ENCODE measurements at places on chromosomes 7 and 10.

- DNase-seq: no peak
Observed at GRCh38 chr10:67250686-67251085, 324.9 kb downstream of the LRRTM3 start.

- DNase-seq: no peak
Observed at GRCh38 chr7:105011831-105012502, 2.0 kb upstream of the KMT2E start.

DNA sequence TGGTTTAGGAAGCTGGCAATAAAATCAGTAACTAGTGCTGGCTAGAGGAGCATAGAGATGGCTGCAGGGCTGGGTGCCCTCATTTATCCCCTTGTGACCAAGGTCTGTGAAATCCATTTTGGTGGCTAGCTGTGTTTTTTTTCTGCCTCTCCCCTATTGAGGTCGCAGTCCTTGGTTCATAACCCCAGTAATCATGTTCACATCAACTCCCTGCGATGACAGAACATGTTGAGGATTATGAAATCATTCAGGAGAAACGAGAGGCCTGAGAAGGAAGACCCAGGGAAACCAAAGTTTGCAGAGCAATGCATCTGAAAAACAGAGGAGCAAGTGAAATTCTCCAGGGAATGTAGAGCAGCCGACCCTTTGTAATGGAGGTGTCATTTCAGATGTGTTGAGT is 126.9 kb downstream of the TACC2 start:
- no peak for DNase-seq

- no peak for DNase-seq
Observed at GRCh38 chr7:69710768-69711438, 112.6 kb downstream of the AUTS2 start.

GRCh38 chr10:131446171-131446570 is 134.7 kb upstream of the TCERG1L start:
- DNase-seq: no peak

- no peak for DNase-seq
Observed at GRCh38 chr7:105191331-105191730, 177.3 kb downstream of the KMT2E start.

- no peak for DNase-seq
Observed at GRCh38 chr10:29140151-29140550, 148.7 kb upstream of the LYZL1 start.

DNA sequence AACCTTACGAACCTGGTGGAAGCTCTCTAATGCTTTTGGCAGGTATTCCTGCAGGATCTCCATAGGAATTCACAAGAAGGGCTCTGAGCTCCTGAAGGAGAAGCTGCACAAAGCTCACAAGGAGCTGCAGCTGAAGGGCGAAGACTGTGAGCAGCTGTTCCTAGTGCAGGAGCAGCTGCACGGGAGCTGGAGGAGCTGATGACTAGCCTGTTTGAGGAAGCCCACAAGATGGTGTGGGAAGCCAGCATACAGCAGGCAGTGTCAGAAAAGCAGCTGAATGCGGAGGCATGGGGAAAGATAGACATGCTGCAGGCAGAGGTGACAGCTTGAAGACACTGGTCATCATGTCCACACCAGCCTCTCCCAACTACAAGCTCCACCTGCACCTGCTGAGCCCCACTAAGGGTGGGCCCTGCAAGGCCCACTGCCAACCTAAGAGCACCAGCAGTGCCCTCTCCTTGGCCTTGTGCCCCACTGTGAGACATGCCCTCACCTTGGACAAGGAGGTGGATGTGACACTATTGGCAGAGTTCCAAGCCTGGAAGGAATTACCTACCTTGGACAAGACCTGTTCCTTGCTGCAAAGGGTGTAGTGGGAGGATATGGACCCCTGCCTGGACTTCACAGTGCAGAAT is 250.6 kb downstream of the BBS9 start:
- no peak for DNase-seq

DNA sequence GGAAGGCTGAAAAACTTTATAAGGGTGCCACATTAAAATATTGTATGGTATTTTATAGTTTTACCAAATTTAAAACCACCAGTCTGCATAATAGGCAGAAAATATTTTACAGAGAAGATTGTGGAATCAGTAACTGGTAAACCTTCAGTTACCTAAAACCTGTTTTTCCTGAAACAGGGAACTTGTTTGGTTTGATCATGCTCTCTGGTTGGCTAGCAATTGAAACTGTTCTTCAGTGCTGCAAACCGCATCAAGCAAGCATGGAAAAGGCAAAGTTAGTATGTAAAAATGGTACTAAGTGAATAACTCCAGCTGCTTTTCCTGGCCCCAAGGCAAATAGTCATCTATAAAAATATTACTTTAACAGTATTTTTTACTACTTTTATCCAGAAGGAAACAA is 316.9 kb upstream of the LRRN3 start:
- no peak for DNase-seq

DNA sequence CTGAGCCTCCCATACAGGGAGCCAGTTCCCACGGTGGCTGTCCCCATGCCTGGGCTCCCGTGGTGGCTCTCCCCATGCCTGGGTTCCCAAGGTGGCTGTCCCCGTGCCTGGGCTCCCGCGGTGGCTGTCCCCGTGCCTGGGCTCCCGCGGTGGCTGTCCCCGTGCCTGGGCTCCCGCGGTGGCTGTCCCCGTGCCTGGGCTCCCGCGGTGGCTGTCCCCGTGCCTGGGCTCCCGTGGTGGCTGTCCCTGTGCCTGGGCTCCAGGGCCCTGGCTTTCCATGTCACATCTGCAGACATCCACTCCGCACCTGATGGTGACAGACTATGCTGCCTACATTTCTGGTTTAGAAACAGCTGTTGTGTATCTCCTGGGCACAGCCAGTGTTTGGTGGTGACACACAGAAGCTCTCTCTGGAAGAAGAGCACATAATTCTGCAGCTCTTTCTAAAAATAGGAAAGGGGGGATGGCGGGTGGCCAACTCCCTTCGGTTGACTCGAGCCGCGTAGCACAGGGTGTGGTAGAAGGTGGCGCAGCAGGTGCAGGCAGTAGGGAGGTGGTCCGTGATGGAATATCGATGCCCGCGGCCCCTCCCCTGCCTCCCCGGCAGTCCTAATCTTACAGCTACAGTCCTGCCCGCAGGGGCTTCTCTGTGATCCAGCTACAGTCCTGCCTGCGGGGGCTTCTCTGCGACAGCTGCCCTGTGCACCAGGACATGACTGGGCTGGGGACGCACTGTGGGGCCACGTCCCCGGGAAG is 251.2 kb downstream of the DNAJB6 start:
- no peak for DNase-seq

- peak; percentile 5 for DNase-seq
Observed at GRCh38 chr10:103333934-103334520, 16.9 kb downstream of the PCGF6 start.

GRCh38 chr10:23604613-23605012 is 165.7 kb downstream of the OTUD1 start:
- no peak for DNase-seq

- DNase-seq: no peak
Observed at GRCh38 chr10:37384923-37385322, 259.5 kb downstream of the ANKRD30A start.

DNA sequence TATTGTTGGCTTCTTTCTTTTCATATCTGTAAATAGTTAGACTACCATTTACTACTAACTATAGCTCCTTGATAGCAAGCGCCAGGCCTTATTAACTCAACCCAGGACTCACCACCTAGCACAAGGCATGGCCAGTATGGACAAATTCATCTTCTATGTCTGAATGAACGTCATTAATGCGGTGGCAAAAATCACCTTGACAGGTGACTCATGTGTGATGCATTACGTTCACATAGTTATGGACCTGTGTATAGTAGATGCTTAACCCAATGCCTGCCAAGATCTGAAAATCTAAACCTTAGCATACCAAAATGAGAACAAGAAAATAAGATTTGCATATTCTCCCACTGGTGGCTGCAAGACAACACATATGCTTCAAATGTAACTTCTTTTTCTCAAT is 300.8 kb downstream of the PARD3 start:
- DNase-seq: no peak

DNA sequence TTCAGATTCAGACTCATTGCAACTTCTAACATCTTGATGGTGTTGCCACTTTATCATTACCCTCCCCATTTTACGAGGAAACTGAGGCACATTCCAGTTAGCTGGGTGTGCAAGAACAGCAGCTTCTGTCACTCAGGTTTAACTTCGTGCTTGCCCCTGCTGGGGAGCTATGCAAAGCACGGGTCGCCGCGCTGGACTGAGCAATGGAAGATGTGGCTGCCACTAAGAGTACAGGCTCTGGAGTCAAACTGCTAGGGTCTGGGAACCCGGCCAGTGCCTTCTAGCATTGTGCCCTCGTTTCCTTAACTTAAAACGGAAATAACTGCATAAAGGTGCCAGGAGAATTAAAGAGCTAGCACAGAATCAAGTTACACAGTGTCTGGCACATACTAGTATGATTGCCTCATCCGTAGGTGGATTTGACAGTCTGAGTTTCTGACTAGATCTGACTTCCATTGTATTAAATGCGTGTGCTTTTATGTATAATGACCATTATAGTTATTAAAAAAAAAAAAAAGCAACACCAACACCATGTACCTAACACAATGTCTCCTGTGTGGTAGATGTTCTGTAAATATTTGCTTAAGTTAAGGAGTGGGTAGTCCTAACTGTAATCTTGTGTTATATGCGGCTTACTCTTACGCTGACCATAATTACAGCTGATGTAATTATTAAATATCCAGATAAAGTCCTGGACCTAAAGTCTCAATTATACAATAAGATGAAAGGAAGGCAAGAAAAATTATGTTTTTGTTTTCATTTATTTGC is 842 bp downstream of the ZNF22 start:
- peak; percentile 23 for DNase-seq

DNA sequence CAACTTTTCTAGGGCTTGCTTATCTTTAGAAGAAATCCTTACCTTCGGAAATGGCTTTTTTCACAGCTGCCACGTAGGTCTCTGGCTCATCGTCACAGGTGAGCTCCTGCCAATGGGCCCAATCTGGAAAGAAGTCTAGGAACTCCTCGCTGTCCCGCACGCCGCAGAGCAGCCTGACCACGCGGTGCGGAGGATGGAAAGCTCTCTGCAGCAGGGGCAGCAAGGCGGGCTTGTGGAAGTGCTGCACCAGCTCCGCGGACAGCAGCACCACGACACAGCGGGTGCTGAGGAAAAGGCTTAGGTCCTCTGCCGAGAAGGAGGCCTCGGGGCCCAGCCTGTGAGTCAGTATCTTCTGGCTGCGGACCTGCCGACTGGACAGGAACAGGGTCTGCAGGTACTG is 10.8 kb downstream of the PIK3AP1 start:
- DNase-seq: no peak

- no peak for DNase-seq
Observed at GRCh38 chr10:27695706-27696105, 49.9 kb downstream of the MKX start.

GRCh38 chr10:27253576-27253975 is 13.0 kb upstream of the ACBD5 start:
- DNase-seq: no peak

- no peak for DNase-seq
Observed at GRCh38 chr10:121326905-121327304, 271.3 kb downstream of the FGFR2 start.

GRCh38 chr7:3304131-3304530 is 3.1 kb downstream of the SDK1 start:
- no peak for DNase-seq

- DNase-seq: no peak
Observed at GRCh38 chr10:43082087-43082486, 5.2 kb downstream of the RET start.

GRCh38 chr7:135489791-135490190 is 20.1 kb downstream of the CNOT4 start:
- no peak for DNase-seq

- DNase-seq: no peak
Observed at GRCh38 chr7:128812514-128813168, 17.6 kb upstream of the FLNC start.

DNA sequence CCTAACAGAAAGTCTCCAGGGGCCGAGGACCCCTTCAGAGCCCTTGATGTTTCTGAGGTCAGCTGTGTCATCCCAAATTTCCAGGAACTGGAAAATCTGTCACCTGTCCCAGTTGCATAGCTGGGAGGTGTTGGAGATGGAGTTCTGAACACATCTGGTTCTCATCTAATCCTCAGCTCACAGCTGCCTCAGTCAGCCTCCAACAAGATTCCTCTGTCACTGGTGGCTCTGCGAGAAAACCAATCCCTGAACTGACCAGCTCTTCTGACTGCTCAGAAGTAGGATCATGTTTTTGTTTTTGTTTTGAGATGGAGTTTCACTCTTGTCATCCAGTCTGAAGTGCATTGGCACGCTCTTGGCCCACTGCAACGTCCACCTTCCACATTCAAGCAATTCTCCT is 37.6 kb upstream of the MYL10 start:
- DNase-seq: no peak

DNA sequence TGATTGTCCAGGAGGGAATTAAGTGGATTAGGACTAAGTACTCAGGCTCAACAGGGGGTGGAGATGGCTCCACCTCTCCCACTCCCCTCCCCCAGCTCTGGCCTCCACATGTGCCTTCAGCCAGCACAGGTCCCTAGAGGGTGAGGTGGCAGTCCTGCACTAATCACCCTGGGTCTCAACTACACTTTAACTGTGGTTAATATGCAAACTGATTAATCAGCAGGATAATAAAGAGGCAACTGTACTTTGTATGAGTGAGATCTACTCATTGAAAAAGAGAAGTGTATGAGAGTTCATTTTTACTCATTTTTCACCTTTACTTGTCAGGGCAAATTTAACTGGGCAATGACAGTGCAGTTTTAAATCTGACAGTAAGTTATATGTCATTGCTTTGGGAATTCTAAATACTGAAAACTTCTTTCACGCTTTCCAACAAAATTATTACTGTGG is 223.8 kb upstream of the CCDC6 start:
- DNase-seq: no peak

DNA sequence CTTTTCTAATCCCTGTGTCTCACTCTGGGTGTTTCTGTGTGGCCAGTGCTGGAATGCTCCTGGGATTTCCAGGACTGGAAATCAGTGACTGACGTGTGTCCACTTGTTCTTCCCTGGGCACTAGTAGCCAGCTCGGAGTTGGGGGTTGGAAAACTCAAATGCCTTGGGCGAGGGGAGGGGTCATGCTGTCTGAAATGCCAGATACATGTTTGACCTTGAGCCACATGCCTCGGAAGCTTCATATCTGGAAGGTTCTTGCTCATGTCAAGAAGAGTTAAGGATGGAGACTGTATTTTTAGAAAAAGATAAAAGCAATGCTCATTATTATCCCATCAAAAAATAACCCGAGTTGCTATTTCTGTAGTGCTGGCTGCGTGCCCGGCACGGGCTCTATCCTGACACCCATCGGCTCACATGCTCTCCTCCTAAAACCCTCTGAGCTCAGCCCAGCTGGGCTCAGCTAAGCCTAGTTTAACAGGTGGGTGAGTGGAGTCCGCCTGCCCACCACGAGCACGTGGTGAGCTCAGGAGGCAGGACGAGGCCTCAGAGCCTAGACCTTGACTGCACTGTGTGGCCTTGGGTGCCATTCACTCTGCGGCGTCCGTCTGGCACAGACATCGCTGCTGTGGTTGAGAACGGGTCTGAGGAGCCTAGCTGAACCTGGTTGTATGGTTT is 6.4 kb downstream of the DPYSL4 start:
- DNase-seq: no peak

- no peak for DNase-seq
Observed at GRCh38 chr7:155368894-155369600, 71.4 kb downstream of the INSIG1 start.

All from NCI-H2227 treated with DMSO at 0.1 percent for 48 hours (cell line).